ENCODE measurements at places on chromosomes 5 and 9.
A peak's percentile ranks its signal among the peaks of the same experiment; 100 is the strongest.

DNA sequence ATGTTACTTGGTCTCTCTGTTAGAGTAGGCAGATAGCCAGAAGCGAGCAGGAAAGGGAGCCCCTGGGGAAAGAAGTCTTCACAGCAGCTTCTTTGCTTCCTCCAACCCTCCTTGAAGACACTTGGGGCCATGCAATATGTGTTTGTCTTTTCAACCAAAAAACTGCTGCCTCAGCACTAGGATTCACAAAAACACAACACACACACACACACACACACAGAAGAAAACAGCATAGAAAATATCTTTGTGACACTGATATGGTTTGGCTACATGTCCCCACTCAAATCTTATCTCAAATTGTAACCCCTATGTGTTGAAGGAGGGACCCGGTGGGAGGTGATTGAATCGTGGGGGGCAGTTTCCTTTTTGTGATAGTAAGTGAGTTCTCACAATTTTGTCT is 133.3 kb downstream of the CDH12 start:
- no peak for DNase-seq

DNA sequence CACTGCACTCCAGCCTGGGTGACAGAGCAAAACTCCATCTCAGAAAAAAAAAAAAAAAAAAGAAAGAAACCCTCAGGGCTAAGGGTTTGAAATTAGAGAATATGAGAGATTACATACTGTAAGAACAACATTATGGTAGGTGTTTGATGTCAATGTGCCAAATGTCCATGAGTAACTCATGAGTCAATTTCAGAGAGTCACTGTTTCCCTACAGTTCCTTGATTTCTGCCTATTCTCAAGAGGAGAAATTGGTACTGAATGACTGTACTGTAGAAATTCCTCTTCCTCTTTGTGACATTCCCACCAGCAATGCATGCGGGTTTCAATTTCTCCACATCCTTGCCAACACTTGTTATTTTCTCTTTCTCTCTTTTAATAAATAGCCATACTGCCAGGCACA is 35.2 kb downstream of the MARVELD2 start:
- DNase-seq: no peak

- peak; percentile 7 for DNase-seq
Measured at GRCh38 chr9:135223831-135224230, 136.4 kb downstream of the OLFM1 start.

GRCh38 chr9:96565671-96566497 is 53.8 kb downstream of the CDC14B start:
- DNase-seq: no peak

GRCh38 chr5:155471027-155471426 is 457.5 kb downstream of the KIF4B start:
- no peak for DNase-seq

DNA sequence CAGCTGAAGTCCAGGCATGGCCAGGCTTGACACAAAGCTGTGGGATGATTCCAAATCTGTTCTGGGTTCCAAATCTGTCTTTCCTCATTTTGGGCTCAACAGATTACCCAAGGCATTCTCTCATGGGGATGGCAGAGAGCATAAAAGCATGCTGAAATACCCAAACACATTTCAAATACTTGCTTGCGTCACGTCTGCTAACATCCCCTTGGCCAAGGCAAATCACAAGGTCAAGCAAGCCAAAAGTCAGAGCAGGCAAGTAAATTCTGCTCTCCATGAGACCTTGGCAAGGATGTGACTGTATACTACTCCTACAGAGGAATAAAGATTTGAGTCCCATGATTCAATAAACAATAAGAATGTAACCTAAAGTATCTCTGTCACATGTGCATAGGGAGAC is 306.7 kb downstream of the EPB41L4A start:
- DNase-seq: no peak

DNA sequence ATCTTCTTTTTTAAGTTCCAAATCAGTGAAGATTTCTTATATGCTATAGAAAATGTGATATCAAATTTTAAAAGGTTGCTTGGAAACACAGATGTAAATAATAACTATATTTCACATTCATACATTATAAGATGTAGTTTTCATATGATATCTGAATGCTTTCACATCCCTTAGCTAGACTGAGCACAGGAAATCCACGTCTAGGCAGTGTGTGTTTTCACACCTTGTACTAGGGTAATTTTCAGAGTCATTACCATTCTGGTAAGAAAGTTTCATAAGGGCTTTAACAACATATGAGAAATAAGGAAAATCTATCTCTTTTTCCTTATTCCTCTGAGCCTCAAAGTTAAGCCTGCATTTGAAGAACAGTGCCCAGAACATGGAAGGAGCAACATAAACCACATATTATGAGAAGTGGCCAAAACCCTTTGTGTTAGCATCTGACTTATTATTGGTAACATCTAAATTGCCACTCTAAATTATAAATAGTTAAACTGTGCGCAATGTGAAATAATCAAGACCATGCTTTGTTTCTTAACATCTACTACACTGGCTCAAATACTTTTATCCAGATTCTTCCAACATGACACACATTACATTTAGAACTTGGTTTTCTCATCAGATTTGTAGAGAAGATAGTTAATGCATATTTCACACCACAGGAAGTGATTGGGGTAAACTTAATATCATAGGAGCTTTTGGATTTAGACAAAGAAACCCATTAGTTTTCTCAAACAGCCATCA is 113.3 kb downstream of the PPP2R2B start:
- no peak for DNase-seq

- DNase-seq: no peak
Measured at GRCh38 chr5:81154725-81155124, 78.4 kb upstream of the CKMT2 start.

DNA sequence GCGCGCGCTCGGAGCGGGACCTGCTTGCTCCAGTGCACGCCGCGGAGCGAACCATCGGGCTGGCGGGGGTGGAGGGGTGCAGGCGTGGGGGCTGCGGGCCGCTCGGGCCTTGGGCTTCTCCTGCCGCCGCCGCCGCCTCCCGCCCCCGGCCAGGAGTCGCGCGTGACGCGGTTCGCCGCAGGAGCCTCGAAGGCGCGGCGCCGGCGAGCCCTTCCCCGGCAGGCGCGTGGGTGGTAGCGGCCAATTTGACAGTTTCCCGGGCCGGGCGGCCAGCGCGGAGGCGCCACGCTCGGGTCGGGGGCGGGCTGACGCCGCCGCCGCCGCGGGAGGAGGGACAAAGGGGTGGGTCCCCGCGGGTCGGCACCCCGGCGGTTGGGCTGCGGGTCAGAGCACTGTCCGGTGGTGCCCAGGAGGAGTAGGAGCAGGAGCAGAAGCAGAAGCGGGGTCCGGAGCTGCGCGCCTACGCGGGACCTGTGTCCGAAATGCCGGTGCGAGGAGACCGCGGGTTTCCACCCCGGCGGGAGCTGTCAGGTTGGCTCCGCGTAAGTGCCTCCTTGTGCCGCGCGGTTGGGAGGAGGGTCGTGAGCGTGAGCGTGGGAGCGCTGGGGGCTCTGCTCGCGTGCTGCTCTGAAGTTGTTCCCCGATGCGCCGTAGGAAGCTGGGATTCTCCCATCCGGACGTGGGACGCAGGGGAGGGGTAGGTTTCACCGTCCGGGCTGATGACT is at the start of gene TJP2:
TJP2 (plus strand) TSS at position 387 of the 725 bp plus-strand sequence; CDS start at position 483, 96 bp downstream.
- DNase-seq: peak; percentile 79

GRCh38 chr9:110918316-110919049 is 119.8 kb downstream of the LPAR1 start:
- DNase-seq: no peak

DNA sequence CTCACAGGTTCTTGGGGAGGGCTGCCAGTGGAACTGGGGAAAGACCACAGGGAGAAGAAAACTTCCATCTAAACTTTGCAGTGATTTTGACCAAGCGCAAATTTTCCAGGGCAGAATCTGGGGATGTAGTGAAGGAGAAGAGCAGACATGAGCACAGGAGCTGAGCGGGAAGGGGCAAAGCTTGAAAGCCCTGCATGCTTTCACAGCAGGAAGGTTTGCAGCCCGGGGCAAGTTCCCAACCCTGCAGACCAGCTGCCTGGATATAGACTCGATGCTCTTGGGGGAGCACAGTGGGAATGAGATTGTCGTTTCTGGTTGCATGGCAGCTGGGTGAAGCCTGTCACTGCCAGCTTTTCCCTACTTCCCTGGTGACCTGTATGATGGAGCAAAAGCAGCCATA is 276.8 kb upstream of the RORB start:
- DNase-seq: no peak

DNA sequence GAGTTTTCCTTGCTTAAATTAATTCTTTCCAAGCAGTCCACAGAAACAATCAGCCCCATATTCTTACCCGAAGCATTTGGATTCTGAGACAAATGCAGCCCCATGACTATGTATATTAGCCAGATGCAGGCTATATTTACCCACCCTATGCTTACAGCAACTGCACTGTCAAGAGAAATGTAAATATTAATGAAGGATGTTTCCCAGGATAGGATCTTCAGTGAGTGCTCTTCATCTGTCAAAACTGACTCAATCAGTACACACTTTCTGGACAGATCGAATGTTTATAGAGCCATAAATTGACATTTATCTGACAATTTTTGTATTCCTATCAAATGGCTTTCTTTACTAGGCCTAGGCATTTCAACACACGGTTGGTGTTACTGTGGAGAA is 725.3 kb upstream of the SEMA6A start:
- no peak for DNase-seq

- no peak for DNase-seq
Measured at GRCh38 chr5:14158890-14159666, 15.9 kb downstream of the TRIO start.

DNA sequence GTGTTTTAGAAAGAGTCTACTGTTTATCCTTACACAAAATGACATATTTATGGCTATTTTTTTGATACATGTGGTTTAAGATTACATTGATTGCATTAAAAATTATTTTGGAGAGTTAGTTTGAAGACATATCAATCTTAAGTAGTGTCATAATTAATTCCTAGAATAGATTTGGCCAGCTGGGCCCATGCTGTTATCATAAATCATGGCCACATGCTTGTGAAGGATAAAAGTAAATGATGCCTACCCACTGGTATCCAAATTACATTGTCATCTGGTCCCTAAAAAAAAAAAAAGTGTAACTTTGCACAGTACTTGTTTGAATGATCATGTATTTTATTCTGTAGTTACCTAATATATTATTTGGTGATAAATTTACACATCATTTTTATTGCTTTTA is 96.9 kb downstream of the PARP8 start:
- no peak for DNase-seq

DNA sequence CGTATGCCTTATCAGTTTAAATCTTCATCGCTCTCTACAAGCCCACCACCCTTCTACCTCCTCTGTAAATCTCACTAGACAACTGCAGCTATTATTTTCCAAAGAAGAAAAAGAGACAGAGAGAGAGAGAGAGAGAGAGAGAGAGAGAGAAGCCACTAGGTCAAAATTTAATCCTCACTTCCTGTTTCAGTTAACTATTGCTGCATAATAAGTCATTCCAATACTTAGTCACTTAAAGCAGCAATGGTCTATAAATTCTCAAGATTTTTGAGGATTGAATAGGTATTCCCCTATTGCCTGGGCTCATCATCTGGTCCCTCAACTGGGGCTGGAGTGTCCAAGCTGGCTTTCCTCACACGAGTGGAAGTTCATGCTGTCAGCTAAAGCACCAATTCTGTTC is 68.8 kb downstream of the ITGA1 start:
- no peak for DNase-seq

GRCh38 chr9:32823101-32823500 is 39.8 kb downstream of the TMEM215 start:
- DNase-seq: no peak

DNA sequence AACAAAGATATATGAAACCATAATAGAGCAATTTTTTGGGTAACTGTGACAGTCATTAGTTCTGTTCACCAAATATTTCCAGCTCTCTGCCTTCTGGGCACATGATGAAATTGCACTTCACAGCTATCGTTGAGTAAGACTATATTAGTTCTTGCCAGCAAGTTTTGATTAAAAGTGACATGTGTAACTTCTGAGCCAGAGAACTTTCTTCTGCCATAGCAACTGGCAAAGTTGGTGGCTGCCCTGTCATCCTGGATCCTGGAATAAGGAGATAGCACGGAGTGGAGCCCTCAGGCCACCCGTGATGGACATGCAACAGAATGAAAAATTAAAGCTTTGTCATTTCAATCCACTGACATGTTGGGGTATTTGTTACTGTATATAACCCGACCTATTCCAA is 194.4 kb upstream of the VCAN start:
- DNase-seq: no peak

- DNase-seq: no peak
Measured at GRCh38 chr9:94740145-94740840, 13.8 kb downstream of the AOPEP start.

DNA sequence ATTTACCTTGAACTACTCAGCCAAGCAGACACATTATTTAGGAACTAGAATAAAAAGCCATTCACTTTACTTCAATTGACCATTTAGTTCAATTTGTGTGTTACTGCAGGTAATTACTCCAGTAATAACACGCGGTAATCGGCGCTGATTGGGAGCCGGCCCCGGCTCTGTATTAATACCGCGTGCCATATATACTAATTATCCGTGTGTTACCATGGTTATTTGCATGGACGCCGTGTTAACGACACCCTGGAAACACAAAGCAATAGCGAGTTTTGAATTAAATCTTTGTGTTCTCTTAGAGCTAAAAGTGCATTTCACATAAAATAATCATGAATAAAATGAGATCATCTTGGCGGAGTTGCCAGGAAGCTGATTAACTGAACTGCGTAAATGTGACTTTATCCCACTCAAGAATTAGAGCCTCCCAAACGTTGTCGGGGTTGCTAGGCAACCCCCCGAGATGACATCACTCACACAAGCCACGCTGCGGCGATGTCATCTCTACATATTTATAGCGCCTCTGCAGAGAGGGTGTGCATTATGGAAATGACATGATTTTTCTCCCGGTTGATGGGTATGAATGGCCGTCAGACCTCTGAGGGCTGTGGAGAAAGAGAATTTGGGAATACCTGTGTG is 41.4 kb upstream of the RNU6ATAC start:
- DNase-seq: peak; percentile 90

DNA sequence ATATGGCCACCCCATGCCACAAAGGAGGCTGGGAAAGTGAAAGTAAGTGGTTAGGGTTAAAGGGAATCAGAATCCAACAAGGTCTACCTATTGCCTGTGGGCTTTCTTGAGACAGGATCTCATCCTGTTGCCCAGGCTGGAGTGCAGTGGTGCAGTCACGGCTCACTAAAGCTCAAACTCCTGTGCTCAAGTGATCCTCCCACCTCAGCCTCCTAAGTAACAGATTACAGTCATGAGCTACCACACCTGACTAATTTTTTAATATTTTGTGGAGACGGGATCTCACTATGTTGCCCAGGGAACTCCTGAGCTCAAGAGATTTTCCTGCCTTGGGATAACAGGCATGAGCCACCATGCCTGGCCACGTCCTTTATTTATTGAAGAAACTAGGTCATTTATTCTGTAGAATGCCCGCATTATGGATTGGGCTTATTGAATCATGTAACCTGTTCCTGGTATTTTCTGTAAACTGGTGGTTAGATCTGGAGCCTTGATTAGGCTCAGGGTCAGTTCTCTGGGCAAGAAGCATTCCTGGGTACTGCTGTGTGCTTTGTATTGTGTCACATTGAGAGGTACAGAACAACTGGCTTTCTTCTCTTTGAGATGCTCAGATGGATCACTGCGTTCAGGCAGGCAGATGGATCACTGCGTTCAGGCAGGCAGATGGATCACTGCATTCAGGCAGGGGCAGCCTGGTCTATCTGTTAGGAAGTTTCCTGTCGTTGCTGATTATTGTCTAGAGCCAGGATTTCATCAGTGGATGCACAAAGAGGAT is 41.6 kb downstream of the ERGIC1 start:
- DNase-seq: no peak
